ENCODE measurements at places on chromosomes 2 and 18. TPM values are rescaled to one million over a fixed set of nuclear protein-coding genes. Genes with fewer than 3 reads are reported as not detected.

DNA sequence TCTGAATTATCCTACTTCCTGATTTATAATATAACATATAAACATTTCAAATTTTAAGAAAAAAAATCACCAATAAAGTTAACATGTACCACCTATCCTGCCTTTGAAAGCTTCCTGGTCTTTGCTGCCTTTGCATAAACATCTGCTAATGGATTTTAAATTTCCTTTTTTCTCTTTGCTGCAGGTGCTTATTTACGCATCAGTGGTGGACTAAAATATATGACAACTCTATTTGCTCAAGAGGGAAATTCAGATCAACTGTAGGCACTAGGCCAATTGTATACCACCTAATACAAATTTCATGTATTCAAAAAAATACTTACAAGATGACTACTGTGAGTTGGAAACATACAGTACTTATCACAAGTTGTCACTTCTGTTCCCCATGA lies 57.2 kb downstream of the RAD51AP2 start:
- DNase-seq = no peak

DNA sequence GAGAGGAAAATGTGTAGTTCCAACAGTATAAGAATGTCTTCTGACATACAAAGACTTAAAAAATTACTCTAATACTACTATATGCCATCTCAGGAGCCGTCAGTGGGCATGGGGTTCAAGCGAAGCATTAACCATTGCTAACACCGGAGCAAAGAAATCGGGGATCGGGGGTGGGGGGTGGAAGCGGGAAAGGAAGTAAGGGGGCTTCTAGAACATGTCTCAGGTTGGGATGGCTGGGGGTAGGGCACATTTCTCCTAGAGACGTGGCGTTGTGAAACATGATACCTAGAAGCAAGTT lies 702 bp downstream of the LMAN1 start:
- no peak for DNase-seq

The PTPRN gene
- total RNA-seq = 0.55 TPM

- DNase-seq = no peak
Observed at GRCh38 chr2:61693744-61694143, 155.6 kb upstream of the XPO1 start.

The MYCN gene
- not detected for total RNA-seq

The CD8A gene
- 38.5 TPM for total RNA-seq
